ENCODE measurements at places on chromosomes 16 and 17. TPM values are rescaled to one million over a fixed set of nuclear protein-coding genes. Genes with fewer than 3 reads are reported as not detected.

MEOX1 gene
- total RNA-seq: 0.07 TPM

CCL2 gene
- total RNA-seq: 42.1 TPM

C16orf86 gene
- 0.85 TPM for total RNA-seq

HS3ST6 gene
- not detected for total RNA-seq

DNA sequence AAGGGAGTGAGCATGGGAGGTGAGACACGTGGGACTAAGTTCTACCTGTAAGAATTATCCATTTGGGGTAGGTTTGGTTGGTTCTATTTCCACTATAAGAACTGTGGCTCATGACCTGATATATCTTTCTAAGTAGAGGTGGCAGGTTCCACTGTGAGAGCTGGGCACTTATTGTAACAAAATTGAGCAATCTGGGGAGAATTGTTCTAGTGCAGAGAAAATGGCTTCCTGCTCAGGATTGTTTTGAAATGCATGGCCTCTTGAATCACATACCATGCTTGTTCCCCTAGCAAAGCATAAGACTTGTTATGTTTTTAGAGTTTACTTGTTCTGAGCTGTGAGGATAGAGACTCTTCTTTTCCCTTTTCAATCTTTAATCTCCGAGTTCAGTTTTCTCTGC is 125.9 kb downstream of the MAP2K6 start:
- no peak overlapping the region for H3K27ac ChIP-seq
- no peaks in the 10 kb centered on the region for H3K27me3 ChIP-seq
- H3K4me1 ChIP-seq: peaks cover 14% of the 10 kb centered on the region
- H3K36me3 ChIP-seq: no peaks in the 10 kb centered on the region
- no peak for DNase-seq

GRCh38 chr17:58207451-58207850 is 11.6 kb downstream of the MKS1 start:
- DNase-seq: no peak
- H3K4me1 ChIP-seq: no peaks in the 10 kb centered on the region
- H3K36me3 ChIP-seq: peaks cover 18% of the 10 kb centered on the region

- H3K27ac ChIP-seq: no peak overlapping the region
- H3K4me1 ChIP-seq: peaks cover 23% of the 10 kb centered on the region
- DNase-seq: no peak
- no peaks in the 10 kb centered on the region for H3K27me3 ChIP-seq
These were observed 2.8 kb downstream of the KRTAP4-9 start for GRCh38 chr17:41107941-41108450.

DNA sequence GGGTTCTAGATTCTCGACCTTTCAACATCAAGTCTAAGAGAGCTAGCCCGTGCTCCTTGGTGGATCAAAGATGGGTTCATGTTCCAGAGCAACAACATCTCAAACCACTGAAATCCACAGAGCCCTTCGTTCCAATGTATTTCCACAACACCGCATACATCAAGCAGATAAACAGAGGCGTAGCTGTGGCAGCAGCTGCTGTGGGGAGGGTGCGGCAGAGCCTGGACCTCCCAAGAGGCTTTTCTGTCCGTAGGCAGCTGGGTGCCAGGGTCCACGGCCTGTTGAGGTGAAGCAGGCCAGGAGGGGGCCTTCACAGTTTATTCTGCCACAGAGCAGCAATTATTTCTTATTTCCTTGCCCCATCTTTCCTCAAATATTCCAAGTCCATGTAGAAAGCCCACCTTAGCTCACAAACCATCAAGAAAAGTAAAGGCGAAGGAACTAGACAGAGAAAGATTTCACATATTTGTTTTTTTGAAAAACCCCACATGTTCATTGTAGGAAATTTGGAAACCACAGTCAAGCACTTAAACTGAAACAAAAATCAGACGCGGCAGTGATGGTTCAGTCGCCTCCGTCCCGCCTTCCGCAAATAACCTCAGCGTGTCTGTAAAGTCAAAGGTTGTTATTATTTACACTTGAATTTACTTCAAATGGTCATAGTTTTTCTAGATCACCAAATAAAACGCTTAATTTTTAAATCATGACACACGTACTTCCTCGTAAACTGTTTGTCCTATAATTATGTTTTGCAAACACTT is 144.6 kb upstream of the FOXF1 start:
- H3K4me3 ChIP-seq: no peak overlapping the region
- H3K27me3 ChIP-seq: peaks cover 41% of the 10 kb centered on the region
- H3K36me3 ChIP-seq: no peaks in the 10 kb centered on the region
- no peak for DNase-seq

DNA sequence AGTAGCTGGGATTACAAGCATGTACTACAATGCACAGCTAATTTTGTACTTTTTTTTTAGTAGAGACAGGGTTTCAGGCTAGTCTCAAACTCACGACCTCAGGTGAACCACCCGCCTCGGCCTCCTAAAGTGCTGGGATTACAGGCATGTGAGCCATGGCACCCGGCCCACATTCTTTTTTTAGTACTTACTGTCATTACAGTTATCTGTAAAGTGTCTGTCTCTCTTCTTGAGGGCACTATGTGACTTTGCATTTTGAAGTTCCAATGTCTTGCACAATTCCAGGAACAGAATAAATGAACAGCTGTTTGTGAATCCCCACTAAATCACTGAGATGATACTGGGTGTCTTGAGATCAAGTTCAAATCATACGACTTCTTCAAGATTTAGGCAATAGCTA is 1540.3 kb downstream of the CDH11 start:
- H3K4me1 ChIP-seq: no peaks in the 10 kb centered on the region
- peaks cover 9% of the 10 kb centered on the region for H3K27me3 ChIP-seq
- H3K36me3 ChIP-seq: no peaks in the 10 kb centered on the region
- DNase-seq: no peak

GRCh38 chr16:29909391-29909790 is 9.1 kb downstream of the ASPHD1 start:
- H3K27ac ChIP-seq: no peak overlapping the region
- DNase-seq: no peak
- no peak overlapping the region for H3K4me3 ChIP-seq
- H3K36me3 ChIP-seq: peaks cover 2% of the 10 kb centered on the region
- H3K27me3 ChIP-seq: no peaks in the 10 kb centered on the region
